Amniotic stem cell (primary cell): ENCODE measurements at places on chromosomes 5 and 9.
A peak's percentile ranks its signal among the peaks of the same experiment; 100 is the strongest.

DNA sequence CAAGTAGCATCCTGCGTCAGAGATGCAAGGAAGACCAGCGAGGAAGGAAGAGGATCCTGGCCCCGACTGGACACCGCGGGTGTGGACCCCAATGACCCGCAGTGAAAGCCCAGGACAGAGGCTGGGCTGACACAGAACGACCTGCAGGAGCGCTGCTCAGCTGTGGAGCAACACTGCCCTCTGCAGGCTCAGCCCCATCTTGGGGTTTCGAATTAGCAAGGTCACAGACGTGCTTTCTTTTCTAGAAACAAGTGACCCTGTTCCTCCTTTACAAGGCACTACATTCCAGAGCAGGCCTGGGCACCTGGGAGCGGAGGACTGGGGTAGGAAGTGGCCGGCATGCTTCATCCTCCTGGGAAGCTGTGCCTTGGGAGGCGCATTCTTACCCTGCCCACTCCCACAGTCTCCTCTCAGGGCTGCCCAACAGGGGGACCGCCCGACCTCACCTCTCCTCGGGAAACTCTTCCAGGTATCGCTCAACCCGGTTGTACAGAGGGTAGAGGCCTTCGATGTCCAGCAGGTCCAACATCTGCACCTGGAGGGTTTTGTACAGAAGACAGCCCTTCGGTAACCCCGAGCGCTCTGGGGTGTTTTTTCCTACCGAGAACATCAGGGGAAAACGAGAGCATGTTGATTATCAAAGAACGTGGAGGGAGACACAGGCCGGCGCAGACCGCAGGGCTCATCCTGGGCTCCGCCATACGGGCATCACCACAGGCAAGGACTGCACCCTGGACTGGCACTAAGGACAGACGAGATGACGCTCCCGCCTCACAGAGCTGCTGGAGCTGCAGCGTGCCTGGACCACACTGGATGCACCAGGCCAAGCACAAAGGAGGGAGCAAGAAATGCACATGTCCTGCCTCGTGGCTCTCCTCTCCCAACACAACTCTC is 35.0 kb downstream of the IPPK start:
- DNase-seq: peak; percentile 12

GRCh38 chr5:69368458-69369339 is 621 bp downstream of the AK6 start:
- no peak for DNase-seq

DNA sequence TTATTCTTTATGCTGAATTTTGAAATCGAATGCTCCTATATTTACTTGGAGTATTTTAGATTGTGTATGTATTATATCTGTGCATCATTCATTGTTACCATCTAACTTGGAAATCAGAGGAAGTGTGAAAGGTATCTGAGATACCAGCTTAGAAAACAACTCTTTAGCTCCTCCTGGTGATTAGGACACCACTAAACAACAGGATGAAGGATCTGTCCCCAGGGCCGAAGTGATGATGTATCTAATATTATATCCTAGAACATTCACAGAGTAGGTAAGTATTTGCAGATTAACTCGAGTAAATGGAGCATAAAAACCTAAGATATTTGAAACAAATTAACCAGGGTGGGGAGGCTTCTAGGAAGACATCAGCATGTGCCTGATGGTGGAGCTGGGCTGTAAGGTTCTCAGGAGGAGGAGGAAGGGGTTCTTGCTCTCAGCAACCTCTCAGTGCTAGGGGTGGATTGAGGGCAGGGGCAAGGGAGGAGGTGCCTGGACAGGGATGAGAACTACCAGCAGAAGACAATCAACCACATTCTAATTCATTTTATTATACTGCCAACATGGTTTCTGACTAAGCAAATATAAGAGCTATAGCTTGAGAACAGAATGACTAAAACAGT is 2.6 kb upstream of the NFIL3 start:
- no peak for DNase-seq

- DNase-seq: no peak
These were observed 563.9 kb upstream of the CLINT1 start for GRCh38 chr5:158422653-158423515.

DNA sequence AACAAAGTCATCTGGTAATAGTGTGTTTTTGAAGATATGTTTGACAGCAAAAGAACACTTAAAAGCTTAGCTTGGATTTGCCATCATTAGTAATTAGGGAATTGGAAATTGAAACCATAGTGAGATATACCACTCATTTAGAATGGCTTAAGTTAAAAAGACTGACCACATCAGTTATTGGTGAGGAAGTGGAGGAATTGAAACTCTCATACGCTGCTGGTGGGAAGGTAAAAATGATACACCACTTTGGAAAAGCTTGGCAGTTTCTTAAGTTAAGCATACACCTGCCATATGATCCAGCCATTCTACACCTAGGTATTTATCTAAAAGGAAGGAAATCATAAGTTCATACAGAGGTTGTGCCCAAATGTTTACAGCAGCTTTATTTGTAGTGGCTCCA is 213.2 kb downstream of the TRIO start:
- DNase-seq: no peak

DNA sequence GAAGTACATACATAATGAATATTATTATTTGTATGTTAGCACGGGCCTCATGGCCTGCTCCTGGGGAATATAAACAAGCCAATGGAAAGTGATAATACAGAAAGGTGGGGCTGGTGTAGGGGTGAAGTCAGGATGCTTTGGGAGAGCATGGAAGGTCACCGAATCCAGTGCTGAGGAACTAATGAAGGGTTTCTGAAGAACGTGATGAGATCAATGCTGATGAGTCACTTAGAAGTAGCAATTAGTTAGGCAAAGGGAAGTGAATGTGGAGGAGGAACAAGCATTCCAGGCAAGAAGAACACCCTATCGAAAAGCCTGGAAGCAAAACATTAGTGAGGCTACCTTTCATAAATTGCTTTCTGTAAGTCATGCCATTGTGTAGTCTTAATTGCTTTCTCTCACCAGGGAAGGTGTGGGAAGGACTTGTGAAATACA is 2.1 kb downstream of the ANXA1 start:
- DNase-seq: no peak

DNA sequence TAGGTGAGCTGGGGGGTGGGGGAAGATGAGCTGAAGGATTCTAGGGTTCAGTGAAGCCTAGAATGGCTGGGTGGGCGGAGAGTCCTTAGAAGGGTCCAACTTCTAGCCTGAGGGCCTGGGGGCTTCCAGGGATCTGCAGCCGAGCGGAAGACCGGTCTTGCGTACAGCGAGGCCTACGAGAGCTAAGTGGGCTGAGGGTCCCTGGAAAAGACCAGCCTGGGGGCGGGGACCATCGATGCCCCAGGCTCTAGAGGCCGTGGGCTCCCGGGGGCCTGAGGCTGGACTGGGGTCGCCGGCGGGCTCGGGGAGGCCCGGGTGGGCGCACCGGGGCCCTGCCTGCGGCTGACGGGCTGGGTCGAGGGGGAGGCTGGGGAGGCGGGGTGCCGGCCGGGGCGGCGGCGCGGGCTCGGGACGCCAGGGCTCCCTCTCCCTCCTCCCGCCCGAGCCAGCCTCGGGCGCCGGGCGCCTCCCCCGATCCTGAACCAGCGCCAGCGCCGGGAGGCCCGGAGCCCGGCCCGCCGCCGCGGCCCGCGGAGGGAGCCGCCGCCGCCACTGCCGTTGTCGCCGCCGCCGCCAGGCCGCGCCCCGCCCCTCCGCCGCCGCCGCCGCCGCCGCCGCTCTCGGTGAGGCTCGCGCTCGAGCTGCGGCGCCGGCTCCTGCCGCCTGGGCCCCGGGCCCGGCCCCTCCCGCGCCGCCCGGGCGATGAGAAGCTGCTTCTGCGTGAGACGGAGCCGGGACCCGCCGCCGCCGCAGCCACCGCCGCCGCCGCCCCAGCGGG is at the start of gene MVB12B:
MVB12B (plus strand) TSS at position 602 of the 778 bp plus-strand sequence; CDS start at position 703, 101 bp downstream.
- no peak for DNase-seq

- no peak for DNase-seq
These were observed 18.7 kb downstream of the KIAA1191 start for GRCh38 chr5:176342766-176343458.

DNA sequence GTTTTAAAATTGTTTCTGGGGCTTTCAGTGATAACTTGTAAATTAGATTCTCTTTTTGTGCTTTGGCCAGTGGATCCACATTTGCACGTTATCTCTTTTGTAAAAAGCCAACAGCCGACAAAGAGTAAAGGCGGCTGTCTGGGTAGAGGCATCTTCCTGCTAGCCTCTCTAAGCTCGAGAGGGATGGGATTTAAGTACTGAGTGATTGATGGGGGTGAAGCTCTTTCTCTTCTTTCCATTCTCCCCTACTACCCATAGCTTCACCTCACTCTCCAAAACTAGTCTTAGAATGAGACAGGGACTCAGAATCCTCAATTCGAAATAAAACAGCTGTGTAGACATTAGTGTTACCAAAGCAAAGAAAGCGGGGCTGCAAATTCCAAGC is 3.4 kb downstream of the PBX3 start:
- no peak for DNase-seq

DNA sequence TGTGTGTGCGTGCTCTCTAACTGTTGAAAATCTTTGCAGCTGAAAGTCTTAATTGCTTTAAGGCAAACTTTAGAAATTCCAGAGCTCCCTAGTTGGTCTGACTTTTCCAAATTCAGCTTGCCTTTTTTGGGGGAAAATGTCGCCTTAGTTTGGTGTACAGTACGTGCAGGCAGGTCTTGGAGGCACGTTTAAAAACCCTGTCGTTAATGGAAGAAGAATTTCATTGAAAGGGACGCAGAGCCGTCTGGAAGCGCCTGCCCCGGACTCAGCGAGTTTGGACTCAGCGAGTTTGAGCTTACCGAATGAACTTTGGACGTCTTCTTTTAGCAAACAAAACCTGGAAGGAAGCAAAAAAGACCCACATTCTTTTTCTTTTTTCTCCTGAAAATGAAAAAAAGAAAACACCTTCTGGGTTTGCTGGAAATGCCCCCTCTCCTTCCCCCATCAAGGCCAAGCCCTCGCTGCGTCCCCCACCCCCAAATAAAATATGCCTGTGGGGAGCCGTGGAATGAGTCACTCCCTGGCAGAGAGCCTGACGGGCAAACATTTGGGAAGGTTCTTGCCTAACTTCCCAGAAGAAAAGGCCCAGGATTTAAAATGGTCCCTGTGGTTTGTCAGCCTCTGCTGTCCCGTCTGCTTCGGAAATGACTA is 1.5 kb downstream of the NEK6 start:
- peak; percentile 54 for DNase-seq

DNA sequence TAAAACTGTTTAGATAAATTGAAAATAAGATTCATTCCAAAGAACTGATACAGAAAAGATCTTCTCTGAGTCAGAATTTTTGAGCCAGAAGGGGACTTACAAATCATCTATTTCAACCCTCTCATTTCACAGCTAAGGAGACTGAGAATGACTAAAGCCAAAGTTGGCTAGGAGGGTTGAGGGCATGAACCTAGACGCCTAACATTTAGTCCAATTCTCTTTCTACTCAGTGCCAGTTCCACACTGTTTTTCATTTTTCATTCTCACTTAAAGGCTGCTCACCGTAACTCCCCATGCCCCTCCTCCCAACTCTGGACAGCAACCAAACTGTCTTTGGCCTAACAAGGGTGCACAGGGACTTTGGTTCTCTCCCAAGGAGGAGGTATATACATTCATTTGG is 364.0 kb downstream of the NDUFS4 start:
- no peak for DNase-seq

GRCh38 chr9:136083558-136084062 is 11.5 kb downstream of the NACC2 start:
- DNase-seq: no peak

- DNase-seq: no peak
These were observed 29.3 kb downstream of the PCBD2 start for GRCh38 chr5:134934202-134934601.

DNA sequence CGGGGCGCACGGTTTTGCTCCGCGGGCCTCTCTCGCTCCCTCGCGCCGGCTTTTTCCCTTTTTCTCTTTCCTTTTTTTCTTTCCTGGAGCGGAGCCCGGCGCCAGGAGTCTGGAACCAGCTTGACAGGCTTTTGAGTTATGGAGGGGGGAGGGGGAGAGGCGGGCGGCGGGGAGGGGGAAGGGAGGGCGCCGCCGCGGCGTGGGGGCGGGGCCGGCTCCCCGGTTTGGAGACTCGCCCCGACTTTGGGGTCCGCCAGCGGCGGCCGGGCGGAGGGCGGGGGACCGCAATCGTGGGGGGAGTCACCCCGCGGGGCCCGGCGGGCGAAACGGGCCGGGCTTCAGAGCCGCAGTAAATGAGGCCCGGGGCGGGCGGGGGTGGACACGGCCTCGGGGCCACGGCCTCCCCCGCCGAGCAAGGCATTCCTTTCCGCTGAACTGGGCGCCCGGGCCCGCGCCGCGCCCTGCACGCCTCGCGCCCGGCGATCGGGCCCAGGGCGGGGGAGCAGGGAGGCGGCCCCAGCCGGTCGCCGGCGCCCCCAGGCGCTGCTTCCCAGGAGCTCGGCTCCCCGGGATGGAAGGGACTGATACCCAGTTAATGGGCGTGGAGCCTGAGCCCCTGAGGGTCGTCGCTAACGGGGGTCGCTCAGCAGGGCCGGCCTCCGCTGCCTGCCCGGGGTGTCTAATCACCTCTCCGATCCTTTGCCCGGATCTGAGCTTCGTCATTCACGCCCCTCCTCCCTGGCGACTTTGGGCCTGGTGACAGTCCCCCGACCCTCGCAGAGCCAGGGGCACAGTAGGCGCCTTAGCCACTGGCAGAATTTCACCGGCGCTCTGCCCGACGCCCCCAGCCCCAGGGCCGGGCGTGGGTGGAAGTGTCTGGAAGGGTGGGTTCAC is 138.1 kb downstream of the C9orf50 start:
- peak; percentile 80 for DNase-seq

- DNase-seq: no peak
These were observed 280.1 kb upstream of the DMRT1 start for GRCh38 chr9:561427-561826.

GRCh38 chr9:101388507-101388993 is 3.7 kb upstream of the BAAT start:
- no peak for DNase-seq

GRCh38 chr5:181084621-181085195 is 44.6 kb downstream of the BTNL9 start:
- no peak for DNase-seq

- no peak for DNase-seq
These were observed 11.3 kb upstream of the RCL1 start for GRCh38 chr9:4781408-4781807.

GRCh38 chr9:130112538-130113151 is 58.9 kb downstream of the GPR107 start:
- DNase-seq: no peak

DNA sequence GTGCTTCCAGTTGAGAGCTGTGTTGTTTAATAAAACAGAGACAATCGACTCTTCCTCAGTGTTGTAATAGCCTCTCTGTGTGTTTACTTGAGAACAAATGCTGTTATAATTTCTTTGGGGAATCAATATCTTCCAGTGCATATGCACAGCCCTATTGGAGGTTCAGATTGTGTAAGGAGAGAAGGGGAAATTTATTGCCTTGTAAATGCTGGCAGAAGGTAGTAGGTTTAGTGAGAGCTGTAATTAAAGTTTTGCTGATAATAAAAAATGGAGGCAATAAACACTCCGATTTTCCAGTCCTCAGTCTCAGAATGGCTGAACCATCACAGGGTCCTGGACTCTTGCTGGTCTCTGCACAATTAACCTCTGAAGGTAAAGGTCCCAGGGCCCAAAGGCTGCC is 128.3 kb downstream of the C5orf15 start:
- no peak for DNase-seq
